ENCODE measurements at places on chromosomes 3 and 15.

- no peak for DNase-seq
Measured at GRCh38 chr3:53813229-53813628, 33.0 kb downstream of the CHDH start.

DNA sequence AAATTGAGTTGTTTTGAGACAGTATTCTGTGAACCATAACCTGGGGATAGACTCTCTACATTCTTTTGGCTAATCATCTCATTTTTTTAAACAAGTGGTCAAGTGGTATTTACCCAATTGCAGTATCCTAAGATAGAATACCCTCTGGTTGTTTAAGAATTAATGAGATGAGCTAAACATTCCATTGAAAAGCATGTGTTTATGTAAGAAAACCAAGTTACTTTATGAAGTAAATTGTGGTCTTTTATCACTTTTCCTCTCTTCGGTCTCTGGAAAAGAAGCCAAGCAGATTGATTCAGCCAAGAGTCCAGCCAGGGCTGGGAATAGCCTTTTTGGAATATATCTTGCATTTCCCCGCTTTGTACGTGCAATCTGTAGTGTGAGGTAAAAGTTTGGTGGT lies 185.7 kb upstream of the TOPAZ1 start:
- DNase-seq = no peak

DNA sequence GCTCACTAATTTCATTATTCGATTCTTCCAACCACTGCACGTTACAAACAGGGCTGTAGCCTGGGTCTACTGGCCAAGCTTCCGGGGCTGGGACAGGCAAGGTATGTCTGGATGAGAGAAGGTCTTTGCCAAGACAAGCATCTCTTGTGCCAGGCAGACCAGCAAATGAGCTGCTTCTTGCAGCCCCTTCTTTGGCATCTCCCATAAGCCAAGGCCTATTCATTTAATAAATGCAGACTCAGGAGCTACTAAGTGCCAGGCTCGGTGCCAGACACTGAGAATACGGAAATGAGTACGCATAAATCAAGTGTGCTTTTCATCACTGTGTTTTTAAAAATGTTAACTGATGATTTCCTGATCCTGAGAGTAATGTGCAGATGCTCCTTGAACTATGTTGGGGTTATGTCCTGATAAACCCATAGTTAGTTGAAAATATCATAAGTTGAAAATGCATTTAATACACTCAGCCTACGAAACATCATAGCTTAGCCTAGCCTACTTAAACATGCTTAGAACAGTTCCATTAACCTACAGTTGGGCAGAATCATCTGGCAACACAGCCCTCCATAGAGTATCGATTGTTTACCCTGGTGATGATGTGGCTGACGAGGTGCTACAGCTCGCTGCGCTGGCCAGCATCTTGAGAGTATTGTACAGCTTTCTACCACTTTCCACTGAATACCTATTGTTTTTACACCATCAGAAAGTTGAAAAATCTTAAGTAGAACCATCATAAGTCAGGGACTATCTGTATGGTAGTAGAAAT lies 135.0 kb upstream of the CTDSPL start:
- DNase-seq = no peak

GRCh38 chr15:59685737-59686297 lies 3.3 kb downstream of the BNIP2 start:
- no peak for DNase-seq

DNA sequence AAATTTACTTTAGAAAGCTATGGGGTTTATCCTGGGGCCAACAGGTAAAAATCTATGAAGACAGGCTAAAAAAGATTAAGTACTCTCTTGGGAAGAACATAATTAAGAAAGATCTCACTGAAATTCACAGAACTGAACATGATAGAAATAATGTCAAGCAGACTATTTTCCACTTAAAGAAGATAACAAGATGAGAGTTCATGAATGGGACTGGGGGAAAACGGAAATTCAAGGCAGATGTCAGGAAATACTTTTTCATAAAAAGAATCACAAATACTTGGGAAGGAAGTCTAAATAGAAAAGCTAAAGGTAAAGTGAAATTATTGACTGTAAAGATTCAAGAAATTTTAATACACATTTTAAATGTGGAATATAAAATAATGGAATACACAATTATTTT lies 737.6 kb downstream of the EPHA3 start:
- DNase-seq = no peak

- no peak for DNase-seq
Measured at GRCh38 chr3:169510693-169511010, 152.9 kb downstream of the MECOM start.

DNA sequence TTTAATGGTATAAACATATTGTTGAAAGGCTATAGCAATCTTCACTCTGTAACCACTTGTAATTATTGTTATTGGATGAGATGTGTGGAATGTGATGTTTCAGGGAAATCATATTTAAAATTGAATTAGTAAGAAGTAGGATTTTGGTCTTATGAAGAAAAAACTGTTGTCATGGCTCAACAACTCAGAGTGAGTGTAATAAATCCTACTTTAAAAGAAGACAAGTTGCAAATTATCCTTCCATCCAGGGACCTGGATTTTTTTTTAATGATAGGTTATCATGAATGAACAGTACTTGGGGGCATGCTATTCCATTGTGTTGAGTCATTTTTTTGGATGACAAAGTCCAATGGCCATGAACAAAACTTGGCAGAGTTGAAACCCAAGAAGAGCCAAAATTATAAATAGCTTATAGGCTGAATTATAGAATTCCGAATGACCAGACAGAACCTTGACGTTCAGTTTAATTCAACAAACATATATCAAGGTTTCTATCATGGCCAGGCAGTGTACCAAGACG lies 625.5 kb upstream of the ZNF717 start:
- DNase-seq = no peak

GRCh38 chr3:117790235-117790987 lies 1080.8 kb downstream of the TUSC7 start:
- DNase-seq = no peak

DNA sequence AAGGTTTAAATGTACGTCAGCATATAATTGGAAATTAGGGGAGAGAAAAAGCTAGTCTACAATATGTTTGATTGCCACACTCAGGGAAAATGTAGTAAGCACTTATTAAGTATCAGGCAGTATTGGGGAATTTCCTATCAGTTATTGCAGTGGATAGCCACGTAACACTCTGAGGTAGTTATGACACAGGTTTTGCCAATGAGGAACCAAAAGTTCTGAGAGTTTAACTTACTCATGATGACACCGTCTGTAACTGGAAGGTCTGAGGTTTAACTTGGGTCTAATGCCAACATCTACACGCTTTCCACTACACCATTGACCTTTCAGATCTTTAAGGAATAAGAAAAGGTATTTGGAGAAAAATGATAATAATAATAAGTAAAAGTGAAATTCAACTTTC lies 89.5 kb downstream of the ZMAT3 start:
- no peak for DNase-seq

DNA sequence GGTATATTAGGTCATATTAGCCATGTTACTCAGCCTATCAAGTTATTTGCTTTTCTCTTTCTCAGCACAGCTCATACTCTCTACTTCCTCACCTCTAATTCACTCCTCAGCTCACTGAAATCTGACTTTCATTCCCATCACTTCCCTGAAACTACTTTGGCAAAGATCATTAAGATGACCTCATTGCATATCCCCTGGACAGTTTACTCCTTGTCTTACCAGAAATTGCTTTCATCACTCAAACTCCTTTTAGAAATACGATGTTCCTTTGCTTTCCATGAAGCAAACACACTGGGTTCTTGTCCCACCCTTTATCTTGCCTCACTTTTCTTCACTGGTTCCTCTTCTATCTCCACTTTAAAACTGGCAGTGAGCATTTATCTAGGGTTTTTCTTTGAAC lies 354.4 kb downstream of the TUSC7 start:
- no peak for DNase-seq

DNA sequence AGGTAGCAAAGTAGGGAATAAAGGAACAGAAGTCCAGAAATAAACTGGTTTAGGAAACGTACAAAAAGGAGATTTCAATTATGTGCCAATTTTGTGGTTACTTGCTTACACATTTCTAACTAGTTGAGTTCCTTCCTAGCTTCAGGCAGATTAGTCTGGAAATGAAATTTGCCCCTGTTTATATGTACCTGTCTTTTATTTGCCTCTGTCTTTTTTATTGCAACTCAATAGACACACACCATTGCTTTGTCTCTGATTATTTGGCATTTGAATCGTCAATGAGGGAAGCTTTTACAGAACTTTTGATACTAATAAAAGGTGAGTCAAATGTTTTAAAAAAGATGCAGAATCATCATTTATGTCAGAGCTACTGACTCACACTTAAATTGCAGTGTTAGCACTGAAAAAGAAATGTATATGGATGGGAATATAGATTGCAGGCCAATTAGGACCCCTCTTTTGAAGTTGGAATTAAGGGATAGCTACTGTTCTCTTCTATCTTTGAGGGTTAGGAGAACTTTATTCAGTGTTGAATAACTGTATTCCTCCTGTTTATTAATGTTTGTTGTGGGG lies 60.5 kb downstream of the TRAK1 start:
- DNase-seq = no peak

- no peak for DNase-seq
Measured at GRCh38 chr3:171323938-171324536, 136.2 kb downstream of the TNIK start.

- no peak for DNase-seq
Measured at GRCh38 chr3:188507244-188507720, 353.3 kb downstream of the LPP start.

DNA sequence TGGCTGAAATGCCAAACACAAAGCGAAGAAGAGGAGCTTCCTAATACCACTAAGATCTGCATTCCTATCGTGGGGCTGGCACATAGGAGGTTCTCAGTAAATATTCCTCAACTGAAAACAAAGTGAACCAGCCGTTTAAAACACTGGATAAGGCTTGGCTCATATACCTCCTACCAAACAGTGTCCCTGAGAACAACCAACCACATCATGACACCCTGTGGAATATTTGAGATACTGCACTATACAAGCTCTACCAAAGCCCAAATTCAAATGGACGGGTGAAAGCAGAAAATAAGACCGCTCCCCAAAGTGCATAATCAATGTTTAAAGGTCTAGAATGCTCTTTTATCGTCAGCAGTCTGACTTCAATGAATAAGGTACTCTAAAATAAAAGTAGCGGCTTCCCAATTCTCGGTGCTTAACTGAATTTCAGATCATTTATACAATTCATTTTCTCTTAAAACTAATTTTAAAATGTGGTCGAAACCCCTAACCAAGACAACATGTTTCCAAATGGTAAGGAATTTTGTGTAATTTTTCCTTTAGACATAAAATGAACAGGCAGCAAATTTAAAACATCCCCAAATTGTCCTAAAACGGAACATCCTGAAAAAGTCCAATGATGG lies 425.8 kb downstream of the ERC2 start:
- no peak for DNase-seq

GRCh38 chr3:173529062-173529711 lies 131.6 kb downstream of the NLGN1 start:
- no peak for DNase-seq

DNA sequence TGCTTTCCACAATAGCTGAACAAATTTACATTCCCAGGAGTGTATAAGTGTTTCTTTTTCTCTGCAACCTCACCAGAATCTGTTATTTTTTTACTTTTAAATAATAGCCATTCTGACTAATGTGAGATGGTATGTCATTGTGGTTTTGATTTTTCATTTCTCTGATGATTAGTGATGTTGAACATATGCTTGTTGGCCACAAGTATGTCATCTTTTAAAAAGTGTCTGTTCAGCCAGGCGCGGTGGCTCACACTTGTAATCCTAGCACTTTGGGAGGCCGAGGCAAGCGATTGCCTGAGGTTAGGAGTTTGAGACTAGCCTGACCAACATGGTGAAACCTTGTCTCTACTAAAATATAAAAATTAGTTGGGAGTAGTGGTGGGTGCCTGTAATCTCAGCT lies 619.3 kb downstream of the SI start:
- no peak for DNase-seq

DNA sequence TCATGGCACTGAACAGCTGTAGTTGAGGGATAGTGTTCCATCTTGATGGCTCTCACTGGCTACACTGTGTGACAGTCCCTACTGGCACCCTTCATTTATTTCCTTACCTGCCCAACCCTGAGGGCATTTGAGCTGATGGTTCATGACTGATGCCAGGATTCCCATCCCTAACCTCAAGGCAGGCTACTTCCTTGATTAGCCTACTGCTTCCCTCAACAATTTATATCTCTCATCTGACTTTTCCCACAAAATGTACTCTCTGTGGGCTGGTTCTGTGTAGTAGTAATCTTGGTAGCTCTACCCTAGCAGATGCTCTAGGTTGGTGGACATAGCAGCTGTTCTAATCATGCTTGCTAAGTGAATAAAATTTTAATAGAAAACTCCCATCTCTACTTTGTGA lies 106.0 kb downstream of the THRB start:
- no peak for DNase-seq

GRCh38 chr15:51133140-51133765 lies 38.5 kb upstream of the TNFAIP8L3 start:
- no peak for DNase-seq

- no peak for DNase-seq
Measured at GRCh38 chr3:100556673-100557310, 52.6 kb upstream of the ADGRG7 start.

GRCh38 chr15:65818927-65819562 lies 27.0 kb upstream of the DENND4A start:
- no peak for DNase-seq

DNA sequence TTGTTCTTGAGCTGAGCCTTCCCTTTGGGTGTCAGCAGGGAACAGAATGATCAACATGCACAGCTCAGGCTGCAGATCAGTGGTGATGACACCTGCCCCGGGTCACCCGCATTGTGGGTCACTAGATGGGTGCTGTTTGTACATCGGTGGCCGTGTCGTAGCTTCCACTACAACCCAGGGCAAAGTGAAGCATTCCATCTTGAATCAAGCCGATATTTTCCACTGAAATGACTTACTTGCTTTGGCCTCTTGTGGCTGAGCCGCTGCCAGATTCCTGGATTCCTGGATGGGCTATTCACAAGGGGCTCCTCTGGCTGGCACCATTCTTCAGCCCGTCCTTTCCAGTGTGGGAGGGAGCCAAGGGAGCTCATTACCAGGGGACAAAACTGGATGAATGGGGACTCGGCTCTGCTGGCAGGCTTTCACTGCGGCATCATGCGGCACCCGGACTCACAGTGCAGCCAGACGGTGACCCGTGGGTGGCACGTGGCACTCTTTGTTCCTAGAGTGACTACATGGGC lies 65.6 kb downstream of the SLCO3A1 start:
- DNase-seq = no peak

- no peak for DNase-seq
Measured at GRCh38 chr3:180102134-180102533, 65.4 kb upstream of the PEX5L start.

DNA sequence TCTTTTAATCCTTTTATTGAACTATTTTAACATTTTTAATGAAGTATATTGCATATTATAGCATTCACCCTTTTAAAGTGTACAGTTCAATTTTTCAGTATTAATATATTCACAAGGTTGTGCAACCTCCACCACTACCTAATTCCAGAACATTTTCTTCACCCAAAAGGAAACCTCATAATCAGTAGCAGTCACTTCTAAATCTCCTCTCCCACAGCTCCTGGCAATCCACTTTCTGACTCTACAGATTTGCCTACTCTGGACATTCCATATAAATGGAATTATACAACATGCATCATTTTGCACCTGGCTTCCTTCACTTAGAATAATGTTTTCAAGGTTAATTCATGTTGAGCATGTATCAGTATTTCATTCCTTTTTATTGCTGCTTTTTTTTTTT lies 55.0 kb upstream of the HRH1 start:
- DNase-seq = no peak

Measured in activated T-cell treated with anti-CD3 and anti-CD28 coated beads for 4 hours (primary cell).